Activated CD4-positive, alpha-beta T cell treated with anti-CD3 and anti-CD28 coated beads, Interleukin-2, amount 50 U/mL, for 1 hour (primary cell): ENCODE measurements at places on chromosomes 16 and 17.

GRCh38 chr17:13476720-13477119, 125.0 kb downstream of the HS3ST3A1 start:
- no peak for DNase-seq

DNA sequence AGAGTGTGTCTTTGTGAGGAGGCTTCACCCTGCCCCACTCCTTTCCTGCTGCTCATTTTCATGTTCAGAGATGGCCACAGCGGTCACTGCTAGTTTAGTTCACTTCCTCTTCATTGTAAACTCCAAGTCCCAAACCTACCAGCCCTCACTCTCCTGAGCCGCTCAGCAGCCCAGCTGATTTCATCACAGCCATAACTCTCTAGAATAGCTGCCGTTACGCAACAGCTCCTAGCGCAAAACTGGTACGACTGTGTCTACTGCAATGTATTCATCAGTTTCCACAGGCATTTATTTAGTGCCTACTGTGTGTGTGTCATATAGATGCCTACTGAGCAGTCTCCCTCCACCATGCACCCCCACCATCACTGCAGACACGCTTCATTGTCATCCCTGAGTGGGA, 233.5 kb upstream of the RPL38 start:
- no peak for DNase-seq

- DNase-seq: no peak
Measured at GRCh38 chr17:14772776-14773175, 471.9 kb downstream of the HS3ST3B1 start.

DNA sequence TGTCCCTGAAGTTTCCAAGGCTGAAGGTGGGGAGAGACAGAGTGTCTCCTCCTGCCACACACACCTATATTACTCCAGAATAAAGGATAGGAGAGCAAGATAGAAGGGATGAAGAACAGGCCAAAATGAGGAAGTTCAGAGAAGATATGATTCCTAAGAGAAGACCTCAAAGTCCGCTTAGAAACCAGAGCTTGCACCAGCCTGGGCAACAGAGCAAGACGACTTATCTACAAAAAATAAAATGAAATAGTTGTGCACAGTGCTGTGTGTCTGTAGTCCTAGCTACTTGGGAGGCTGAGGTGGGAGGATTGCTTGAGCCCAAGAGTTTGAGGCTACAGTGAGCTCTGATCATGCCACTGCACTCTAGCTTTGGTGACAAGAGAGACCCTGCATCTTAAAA, 128.2 kb downstream of the HS3ST3B1 start:
- no peak for DNase-seq

DNA sequence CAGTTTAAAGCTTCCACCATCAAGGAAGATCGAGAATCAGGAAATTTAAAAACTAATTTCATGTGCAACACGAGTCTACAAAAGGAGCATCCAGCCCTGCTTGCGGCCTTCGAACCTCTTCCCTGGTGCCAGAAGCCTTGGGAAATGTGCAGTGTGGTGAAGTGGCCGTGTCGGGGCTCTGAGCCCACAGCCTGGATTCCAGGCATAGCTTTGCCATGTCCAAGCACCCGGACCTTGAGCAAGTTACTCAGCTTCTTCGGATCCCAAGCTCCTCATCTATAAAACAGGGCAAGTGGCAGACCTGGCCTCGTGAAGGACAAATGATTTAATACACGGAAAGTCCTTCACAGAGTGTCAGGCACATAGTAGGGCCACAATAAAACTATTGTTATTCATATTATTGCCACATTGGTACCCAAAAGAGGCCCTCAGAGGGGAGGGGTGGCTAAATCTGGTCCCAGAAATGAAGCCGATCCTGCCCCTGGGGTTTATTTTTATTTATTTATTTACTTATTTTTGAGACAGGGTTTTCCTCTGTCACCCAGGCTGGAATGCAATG, 34.8 kb downstream of the COTL1 start:
- no peak for DNase-seq

DNA sequence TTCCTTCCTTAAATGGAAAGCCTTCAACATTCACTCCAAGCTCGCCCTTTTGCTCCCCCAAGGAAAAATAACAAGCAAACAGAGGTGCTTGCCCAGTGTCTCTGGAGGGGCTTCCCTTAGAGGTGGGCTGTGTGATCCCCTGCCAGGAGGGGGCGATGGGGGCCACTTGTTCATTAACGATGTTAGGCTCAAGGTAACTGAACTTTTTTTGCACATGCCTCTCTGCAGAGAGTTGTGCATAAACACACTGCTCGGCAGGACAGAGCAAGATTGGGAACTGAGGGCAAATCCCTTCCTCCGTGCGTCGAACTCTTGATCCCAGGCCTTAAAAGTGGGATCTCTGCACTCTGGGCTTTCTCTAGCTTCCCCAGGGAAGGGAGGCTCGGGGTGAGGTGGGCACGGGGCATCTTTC, 15.5 kb upstream of the NAGLU start:
- no peak for DNase-seq

GRCh38 chr17:692116-692515, 22.5 kb downstream of the VPS53 start:
- DNase-seq: no peak

DNA sequence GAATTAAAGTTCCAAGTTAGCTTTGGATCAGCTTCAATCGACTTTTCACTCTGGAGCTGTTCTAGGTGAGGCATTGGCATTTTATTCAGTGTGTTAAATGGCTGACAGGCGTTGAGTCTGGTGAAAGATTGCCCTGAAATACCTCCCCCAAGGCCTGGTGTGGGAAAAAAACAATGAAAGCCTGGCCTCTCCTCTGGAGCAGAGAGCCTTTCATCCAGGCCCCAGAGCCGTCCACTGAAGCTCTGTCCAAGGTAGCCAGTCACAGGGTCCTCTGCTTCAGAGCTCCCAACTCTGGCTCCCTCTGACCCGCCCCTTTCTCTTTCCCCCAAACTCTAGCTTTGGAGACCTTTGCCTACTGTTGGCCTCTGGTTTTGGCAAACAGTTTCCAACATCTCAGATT, 123.6 kb upstream of the CRHR1 start:
- no peak for DNase-seq
